ENCODE measurements at places on chromosomes 3 and 15.

GRCh38 chr15:22808240-22808639 is 21.8 kb downstream of the NIPA1 start:
- DNase-seq: no peak

DNA sequence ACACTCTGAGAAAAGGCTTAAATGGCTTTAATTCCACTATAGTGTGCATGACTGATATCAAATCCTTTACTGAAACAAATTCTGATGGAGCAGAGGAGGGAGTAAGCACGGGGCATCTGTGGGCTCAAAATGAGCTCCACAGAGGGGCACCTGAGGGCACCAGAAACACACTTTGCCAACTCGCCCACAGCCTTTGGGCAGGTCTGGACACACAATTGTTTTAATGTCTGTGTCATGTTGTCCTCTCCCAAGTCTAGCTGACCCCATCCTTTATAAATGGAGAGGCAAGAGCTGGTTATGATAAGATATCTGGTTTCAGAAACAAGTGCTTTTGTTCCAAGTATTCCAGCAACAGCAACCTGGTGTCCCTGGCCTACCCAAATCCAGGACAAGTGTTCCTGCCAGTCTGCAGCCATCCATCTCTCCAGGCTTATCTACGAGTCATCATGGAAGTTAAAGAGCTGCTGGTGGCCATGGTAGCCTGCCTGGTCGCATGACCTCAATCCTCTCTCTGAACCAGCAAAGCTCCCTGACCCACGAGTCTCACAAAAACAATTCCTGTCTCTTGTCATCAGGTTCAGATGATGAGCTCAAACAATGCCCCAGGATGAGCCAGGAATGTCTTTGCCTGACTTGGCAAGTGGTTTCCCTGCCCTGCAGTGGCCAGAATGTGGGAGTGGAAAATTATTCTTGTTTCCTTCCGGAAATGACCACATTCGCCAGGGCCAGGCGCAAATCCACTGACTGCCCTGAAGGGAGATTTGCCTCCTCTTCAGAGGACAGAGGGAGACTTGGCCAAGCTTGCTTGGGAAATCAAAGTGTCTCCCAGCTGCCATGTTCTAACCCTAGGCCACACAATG is 64.4 kb upstream of the TPM1 start:
- DNase-seq: peak; percentile 90

GRCh38 chr3:169945313-169945712 is 21.3 kb upstream of the SEC62 start:
- no peak for DNase-seq

DNA sequence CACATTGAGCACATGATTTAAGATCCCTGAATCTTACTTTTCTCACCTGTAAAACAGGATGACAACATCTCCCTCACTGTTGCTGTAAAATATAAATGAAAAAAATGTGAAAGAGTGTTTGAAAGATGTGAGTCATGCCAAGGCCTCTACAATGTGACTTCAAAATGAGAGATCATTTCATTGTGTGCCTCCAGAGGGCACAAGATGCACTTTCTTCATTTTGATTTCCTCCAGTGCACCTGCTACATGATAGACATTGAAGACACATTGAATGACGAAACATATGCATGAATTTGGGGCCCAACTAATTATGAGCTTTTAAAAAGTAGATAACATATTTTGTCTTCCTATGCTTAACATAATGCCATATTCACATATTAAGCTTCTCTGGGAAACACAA is 170.3 kb downstream of the MOBP start:
- DNase-seq: peak; percentile 62
